ENCODE measurements at places on chromosomes 6 and 20. TPM values are rescaled to one million over a fixed set of nuclear protein-coding genes. Genes with fewer than 3 reads are reported as not detected.
A peak's percentile ranks its signal among the peaks of the same experiment; 100 is the strongest.

GRCh38 chr6:52726741-52727535, 36.3 kb downstream of the GSTA2 start:
- DNase-seq: no peak

- no peak for DNase-seq
Measured at GRCh38 chr20:3927486-3928291, 38.5 kb downstream of the PANK2 start.

GRCh38 chr6:135603249-135603648, 105.7 kb upstream of the AHI1 start:
- DNase-seq: no peak

RCAN2 gene
- 254 TPM for total RNA-seq

TP53RK gene
- total RNA-seq: 6.1 TPM

GRCh38 chr20:34220561-34220960, 20.7 kb upstream of the ASIP start:
- DNase-seq: no peak

FNDC11 gene
- 0.15 TPM for total RNA-seq

GRCh38 chr6:51818520-51819022, 268.8 kb downstream of the PKHD1 start:
- no peak for DNase-seq

- no peak for DNase-seq
Measured at GRCh38 chr6:49551866-49552129, 1.3 kb downstream of the C6orf141 start.

HTR1B gene
- not detected for total RNA-seq

GRCh38 chr6:43229803-43230620, 731 bp upstream of the DNPH1 start:
- no peak for DNase-seq

- DNase-seq: no peak
Measured at GRCh38 chr6:42889815-42890214, 10.4 kb downstream of the RPL7L1 start.

PRDM13 gene
- not detected for total RNA-seq

DNA sequence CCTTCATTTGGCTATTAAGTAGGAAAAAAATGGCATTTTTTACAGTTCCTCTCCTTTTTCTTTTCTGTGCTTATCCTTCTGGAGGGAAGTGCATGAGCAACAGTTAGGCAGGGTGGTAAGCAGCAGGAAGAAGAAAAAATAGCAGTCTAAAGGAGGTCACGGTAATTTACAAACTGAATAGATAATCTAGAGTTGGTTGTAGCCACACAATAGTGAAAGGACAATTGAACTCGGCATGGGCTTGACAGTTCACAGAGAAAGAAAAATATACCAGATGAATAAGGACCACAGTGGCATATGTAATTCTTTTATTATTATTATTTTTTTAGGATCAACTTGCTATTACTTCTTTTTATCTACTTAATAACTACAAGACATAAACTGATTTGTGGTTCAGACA, 358.6 kb downstream of the BTBD9 start:
- no peak for DNase-seq

SLC24A3 gene
- 0.62 TPM for total RNA-seq

HDGFL1 gene
- not detected for total RNA-seq

GRCh38 chr6:111837641-111838500, 35.4 kb downstream of the FYN start:
- DNase-seq: no peak

GRCh38 chr6:135013211-135013610, 41.4 kb downstream of the HBS1L start:
- no peak for DNase-seq

GRCh38 chr6:4906293-4907276, 97.3 kb downstream of the RPP40 start:
- DNase-seq: no peak

ZNF337 gene
- 8.3 TPM for total RNA-seq

CARMIL1 gene
- 4.7 TPM for total RNA-seq

ARMC2 gene
- total RNA-seq: 11.5 TPM

DNA sequence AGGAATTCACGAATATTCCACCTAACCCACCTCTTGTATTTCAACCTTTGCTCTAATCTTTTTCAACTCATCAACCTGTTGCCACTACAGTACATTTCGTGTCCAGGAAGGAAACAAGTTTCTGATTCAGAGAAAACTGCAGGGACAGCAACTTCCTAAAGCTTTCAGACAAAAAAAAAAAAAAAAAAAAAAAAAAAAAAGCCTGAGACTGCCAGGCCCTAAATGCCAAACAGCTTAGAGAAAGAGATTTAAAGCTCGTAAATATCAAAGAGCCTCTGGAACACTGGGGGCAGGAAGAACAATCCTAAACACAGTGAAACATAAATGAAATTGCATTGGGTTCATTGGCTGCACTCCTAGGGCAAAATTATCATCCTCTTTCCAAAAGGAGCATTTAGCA, 411.2 kb upstream of the SPTLC3 start:
- DNase-seq: no peak

- no peak for DNase-seq
Measured at GRCh38 chr6:169959136-169960002, 207.9 kb downstream of the ERMARD start.

DNA sequence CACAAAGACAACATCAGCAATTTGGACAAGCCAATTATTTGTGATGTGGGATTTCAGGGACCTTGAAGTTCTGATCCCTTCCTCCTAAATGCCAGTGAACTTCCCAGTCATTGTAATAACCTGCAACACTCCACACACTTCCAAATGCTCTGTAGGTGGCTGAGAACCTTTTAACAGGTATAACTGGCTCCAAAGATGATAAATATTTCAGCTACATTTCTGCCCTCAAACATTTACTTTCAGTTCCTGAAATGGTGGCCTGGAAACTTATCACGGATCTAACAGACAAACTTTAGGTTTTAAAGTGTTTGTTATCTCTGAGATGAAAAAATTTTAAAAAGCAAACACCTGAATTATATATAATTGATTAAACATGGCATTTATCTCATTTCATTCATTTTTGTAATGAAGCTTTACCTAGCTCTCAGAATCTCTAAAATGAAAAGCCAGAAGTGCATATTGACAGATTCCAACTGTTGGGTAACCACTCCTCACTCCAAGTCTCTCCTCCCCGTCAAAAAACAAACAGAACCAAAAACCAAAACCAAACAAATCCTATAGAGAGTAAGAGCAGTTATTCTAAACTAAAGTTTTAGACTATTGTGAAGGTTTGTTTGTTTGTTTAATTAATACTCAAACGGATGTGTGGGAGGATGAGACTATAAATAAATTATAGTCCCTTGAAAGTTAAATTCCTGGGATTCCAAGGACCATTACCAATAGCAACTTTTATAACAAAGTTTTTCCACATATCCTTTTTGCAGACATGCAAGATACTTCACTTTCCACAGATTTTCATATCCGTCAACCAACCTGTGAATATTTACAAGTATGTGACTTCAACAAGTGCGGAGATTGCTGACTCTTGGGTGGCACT, 12.4 kb upstream of the KIAA0408 start:
- DNase-seq: no peak

RIPOR3 gene
- total RNA-seq: 8.0 TPM

DNA sequence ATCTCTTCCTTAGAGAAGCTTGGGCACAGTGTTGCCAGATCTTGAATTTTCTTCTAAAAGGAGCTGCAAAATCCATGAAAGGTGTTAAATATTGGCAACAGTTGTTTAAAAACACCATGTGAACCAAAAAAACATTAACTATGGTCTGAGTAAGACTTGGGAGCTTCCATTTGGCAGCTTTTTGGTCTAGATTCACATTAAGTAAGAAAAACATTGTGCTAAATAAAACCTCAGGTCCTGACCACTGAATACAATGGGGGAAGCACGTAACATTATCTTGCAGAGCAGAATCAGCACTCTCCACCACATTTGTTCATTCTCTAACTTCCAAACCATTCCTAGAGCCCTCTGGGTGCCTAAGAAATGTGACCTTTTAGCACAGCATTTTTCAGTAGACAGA, 437.6 kb upstream of the PLCB4 start:
- DNase-seq: no peak

TREM1 gene
- total RNA-seq: 0.92 TPM

- DNase-seq: no peak
Measured at GRCh38 chr6:50655848-50656453, 57.4 kb upstream of the TFAP2D start.

- DNase-seq: no peak
Measured at GRCh38 chr6:128532827-128533226, 12.4 kb upstream of the PTPRK start.

MYMX gene
- total RNA-seq: 0.67 TPM

DNA sequence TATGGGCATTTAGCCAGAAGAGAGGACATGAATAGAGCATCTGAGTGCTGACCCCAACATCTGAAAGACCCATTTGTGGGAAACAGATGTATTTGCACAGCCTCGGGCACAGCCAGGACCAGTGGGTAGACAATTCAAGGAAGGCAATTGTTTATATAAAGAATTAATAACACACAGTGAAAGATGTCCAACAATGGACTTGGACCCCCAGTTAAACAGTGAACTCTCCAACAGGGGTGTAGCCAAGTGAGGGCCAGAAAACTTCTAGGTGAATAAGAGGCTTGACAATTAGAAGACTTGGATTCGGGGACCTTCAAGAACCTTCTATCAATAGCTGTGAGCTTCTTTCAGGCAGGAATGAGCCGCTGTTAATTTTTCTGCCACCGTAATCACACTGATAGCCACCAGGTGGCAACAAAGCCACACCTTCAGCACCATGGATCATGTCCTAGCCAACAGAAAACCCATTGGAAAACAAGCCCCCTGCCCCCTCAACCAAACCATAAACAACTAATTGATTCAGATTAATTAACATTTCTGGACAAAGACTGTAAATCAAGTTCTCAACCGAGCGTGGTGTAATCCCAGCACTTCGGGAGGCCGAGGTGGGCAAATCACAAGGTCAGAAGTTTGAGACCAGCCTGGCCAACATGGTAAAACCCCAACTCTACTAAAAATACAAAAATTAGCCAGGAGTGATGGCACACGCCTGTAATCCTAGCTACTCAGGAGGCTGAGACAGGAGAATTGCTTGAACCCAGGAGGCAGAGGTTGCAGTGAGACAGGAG, 8.8 kb upstream of the SRSF6 start:
- DNase-seq: no peak

SEMG1 gene
- not detected for total RNA-seq

KCNQ5 gene
- total RNA-seq: not detected

DNA sequence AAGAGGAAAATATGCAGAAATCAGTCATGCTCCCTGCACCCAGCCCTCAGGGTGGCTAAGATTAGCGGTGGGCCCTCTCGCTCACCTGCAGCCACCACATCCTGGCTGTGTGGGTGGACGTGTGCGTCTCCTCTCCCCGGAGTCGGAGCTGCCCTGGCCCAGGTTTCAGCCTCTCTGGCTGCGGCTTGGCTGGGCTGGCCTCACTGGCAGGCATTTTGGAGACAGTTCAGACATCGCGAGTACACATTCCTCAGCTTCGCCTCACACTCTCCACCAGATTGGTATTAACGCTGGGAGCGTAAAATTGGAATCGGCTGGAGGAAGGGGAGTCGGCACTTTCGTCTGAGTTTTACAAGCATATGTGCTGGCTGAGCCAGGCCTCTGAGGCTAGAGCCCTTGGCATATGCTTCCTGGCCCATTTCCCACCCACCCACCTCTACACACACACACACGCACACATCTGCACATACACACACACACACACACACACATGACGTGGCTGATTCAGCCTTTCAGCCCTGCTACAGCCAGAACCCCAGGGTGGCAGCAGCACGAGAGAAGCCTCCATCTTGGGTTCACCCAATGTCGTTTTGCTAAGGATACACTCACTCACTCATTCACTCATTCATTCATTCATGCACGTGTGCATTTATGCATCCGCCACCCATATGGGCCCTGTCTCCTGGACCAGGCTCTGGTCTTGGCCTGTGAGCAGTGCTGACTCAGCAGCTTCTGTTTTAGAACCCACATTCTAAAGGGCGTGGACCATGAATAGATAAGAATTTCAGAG, 42.9 kb downstream of the BCAS4 start:
- peak; percentile 59 for DNase-seq

RHAG gene
- 0.62 TPM for total RNA-seq

TNF gene
- total RNA-seq: 0.35 TPM

GRCh38 chr20:10332656-10333415, 101.2 kb downstream of the MKKS start:
- no peak for DNase-seq

Data from left ventricle myocardium superior (tissue), 1 donor.